ENCODE measurements at places on chromosomes 7 and 10. TPM values are rescaled to one million over a fixed set of nuclear protein-coding genes. Genes with fewer than 3 reads are reported as not detected.

DNA sequence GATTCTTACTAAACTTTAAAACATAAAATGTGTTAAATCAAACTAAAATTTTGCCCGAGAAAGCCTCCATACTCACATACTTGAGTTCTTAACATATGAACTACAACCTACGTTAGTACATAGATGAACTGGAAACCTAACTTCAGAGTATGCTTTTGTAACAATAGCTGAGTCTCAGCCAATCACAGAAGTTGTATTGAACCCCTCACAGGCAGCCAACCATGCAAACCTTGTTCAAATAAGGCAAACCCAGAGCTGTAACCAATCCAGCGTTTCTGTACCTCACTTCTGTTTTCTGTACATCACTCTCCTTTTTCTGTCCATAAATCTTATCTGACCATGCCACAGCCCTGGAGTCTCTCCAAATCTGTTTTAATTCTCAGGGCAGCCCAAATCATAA is 157.3 kb upstream of the COL1A2 start:
- DNase-seq: no peak

BUD23 gene
- 96.3 TPM for polyA plus RNA-seq

GRCh38 chr7:47337531-47337930 is 244.4 kb downstream of the TNS3 start:
- no peak for DNase-seq

CLRN3 gene
- polyA plus RNA-seq: 22.2 TPM

DNA sequence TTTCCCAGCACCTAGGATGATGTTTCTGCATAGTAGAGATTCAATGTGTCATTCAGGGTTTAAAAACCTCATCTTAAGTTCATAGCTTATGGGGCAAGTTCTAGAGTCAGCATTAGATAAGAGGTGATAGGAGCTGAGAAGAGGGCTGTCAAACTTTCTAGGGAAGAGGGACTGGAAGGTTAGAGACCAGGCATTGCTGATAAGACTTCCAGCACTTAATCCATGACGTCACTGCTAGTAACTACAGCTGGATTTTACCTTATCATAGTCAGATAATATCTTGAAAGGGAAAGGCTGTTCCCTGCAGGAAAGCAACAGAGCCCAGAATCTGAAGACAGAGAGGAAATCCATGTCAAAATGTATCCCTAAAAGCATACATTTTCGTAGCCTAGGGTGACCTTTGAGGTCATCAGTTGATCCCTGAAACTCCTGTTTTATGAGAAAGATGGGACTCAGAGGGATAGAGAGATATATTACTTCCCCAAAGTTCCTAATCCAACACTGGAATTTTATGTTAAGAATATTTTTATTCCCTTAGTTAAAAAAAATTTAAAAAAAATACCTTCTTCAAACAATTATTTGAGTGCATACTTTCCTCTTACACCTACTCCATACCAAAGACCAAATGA is 3.3 kb upstream of the CPED1 start:
- no peak for DNase-seq

- DNase-seq: no peak
Observed at GRCh38 chr10:14024329-14025202, 306.2 kb downstream of the FRMD4A start.

DNA sequence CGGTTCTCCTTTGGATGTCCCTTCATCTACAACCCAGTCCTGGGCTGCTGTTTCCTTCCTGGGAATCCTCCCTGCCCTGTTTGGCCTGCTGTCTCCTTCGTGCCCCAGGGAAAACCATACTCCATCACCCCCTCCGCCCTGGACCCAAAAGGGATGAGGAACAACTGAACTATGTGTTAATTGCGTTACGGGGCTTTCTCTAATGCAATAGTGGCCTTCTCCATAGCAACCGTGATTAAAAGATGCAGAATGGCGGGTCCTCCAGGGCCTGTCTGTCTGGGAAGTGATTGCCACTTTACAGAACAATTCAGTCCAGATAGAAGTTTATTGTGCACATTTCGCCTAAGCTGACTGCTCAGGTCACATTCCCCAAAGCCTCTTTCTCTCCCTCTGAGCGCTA is 112.0 kb upstream of the FGFR2 start:
- DNase-seq: no peak

PAX4 gene
- polyA plus RNA-seq: not detected

- DNase-seq: no peak
Observed at GRCh38 chr7:16543456-16543855, 16.8 kb downstream of the LRRC72 start.

PTPRZ1 gene
- polyA plus RNA-seq: 2.4 TPM

DNA sequence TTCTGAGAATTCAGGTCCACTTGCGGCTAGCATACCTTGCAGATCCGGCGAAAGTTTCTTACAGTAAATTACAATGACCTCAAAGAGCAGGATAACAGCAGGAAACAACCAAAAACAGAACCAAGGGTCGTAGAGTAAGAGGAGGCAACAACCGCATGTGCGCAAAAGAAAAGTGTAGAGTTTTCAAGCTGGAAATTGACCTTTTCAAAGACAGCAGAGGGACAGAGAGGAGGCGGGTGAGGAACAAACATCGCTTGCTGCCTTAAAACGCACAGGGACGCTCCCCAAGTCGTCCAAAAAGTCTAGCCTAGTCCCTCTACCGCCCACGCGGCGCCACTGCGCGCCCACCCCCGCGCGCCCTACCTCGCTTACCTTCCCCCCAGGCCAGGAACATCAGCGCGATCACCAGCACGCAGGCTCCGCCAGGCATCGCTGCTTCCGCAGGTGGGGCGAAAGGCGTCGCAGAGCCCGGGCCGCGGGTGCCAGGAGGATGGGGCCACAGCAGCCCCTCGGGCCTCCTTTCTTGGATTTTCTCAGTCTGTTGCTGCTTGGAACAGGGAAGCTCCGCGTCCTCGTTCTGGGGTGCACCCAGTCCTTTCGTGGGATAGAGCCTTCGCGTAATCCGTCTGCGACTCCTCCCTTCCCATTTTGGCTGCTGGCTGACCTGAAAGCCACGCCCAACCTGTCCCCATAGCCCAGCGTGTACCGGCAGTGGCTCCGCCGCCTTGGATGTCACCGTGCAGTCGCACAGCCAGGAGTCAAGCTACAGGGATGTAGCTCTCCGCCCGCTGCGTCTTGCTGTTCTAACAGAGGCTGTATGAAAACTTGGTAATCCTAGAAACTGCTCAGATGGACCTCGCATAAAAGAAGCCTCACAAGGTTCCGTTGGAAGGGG is at the start of gene VWDE:
Gene VWDE (minus strand): TSS at position 579 of the 895 bp plus-strand sequence. CDS start 149 bp downstream, at position 430.
- DNase-seq: peak; percentile 43

WNT8B gene
- 0.74 TPM for polyA plus RNA-seq

GRCh38 chr7:150631866-150632864 is at the start of gene GIMAP6:
GIMAP6 (minus strand) TSS chr7:150632385; CDS start chr7:150630142, 2,243 bp downstream.
- DNase-seq: no peak

- DNase-seq: no peak
Observed at GRCh38 chr7:101169110-101169837, 3.9 kb upstream of the VGF start.

DNA sequence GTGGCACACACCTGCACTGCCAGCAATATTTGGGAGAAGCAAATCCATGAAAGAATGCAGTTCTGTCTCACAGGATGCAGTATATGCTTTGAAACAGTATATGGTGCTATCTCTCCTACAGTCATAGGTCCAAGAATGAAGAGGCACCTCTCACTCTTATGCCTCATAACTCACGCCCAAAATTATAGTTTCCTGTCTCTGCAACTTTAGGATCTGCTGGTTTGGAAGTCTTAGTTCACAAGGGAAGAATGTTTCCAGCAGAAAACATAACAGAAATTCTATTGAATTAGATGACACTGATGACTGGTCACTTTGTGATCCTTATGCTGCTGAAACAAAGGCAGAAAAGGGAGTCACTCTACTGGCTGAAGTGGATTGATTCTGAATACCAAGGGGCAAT is 5.7 kb downstream of the C10orf67 start:
- no peak for DNase-seq

CDK5 gene
- 18.8 TPM for polyA plus RNA-seq

POU6F2 gene
- 0.16 TPM for polyA plus RNA-seq

DNA sequence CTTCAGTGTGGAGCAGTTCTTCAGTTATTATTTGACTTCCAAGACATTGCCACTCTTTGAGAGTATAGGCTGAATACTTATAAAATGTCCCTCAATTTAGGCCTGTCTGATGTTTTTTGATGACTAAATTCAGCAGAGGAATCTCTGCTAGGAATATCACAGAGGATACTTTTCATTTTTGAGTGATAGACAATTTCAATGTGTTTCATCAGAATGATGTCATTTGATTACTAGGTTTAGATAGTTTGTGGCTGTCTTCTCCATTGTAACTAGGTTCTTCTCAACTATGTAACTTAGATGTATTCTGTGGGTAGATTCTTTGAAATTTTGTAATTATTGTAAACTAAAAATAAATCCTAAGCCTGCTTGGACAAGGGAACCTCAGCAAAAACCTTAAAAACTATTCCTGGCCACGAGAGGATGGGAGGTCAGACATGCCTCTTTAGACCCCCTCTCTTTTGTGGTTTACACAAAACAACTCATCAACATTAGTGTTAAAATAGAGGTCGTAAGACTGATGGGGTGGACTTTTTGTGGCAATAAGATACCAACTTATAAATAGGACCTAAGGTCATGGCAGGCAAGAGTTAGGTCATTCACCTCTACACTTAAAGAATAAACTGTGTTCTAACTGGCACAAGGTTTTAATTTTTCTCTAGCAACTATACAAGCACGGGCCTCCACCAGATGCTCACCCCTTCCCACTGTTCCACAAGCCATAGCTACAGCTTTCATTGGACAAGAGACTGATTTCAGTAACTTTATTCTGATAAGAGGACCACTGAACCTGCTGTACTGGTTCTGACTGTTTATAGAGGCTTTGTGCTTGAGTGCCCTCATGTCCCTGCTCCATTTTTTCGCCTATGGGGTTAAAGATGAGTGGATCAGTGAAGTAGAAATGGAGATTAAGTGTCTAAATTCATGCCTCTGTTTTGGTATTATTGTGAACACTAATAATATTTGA is 33.7 kb downstream of the CYP2C8 start:
- no peak for DNase-seq

GRCh38 chr7:156606135-156606534 is 34.4 kb upstream of the RNF32 start:
- DNase-seq: no peak

HOXA6 gene
- 45.1 TPM for polyA plus RNA-seq

- no peak for DNase-seq
Observed at GRCh38 chr10:6603142-6604125, 23.4 kb upstream of the PRKCQ start.

- DNase-seq: no peak
Observed at GRCh38 chr7:138460176-138460648, at the start of gene TRIM24. TRIM24 (plus strand) TSS chr7:138460259; CDS start chr7:138460549, 290 bp downstream.

DNA sequence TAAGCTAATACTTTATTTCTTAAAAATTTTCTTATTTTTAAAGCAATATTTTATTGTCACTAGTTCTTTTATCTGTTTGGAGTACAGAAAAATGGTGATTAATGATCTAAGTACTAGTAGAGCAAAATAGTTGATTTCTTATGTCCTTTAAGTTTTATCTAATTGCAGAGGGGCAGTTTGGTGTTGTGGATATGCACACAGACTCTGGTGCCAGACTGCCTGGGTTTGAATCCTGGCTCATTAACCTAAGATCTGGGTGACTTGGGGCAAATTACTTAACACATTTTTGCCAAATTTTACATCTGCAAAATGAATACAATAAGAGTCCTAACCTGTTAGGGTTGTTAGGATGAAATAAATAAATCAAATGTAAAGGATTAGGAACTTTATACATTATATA is 10.7 kb upstream of the PRPS1L1 start:
- DNase-seq: no peak

PTPRN2 gene
- 7.4 TPM for polyA plus RNA-seq

DNA sequence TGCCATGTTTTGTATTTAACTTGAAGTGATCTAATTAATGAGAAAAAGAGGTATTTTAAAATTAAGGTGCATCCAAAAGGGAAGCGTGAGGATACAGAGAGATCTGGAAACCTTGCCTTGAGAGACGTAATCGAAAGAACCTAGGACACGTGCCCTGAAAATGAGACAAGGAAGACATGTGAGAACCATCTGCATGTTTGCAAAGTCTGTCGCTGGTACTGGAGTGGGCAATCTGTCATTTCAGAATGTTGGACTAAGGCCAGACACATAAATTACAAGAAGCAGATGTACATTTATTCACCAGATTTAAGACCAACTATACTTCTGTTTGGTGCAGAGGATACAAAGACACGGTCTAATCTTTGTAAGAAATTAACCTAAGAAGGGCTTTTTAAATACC is 9.2 kb downstream of the AGR2 start:
- no peak for DNase-seq

- no peak for DNase-seq
Observed at GRCh38 chr10:108039821-108040584, 875.5 kb upstream of the SORCS1 start.

SPACDR gene
- polyA plus RNA-seq: 0.73 TPM

DNA sequence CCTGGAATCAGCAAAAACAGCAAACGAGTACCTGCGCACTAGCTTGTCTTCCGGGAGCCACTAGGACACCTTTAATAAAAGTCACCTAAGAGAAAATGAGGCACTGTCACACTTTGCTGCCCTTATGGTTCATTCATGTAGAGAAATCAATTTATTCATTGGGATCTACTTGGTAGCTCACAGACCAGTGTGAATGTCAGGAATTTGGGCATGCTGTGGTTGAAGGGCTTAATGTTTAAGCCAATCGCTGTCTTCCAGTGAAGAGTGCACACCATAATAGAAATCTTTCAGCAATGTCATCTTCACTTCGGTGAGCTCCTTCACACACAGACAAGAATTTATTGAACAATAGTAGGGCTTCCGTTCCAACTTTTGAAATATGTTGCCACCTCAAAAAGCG is 65.1 kb downstream of the MARCHF5 start:
- no peak for DNase-seq

CYP3A7 gene
- 0.43 TPM for polyA plus RNA-seq

DNA sequence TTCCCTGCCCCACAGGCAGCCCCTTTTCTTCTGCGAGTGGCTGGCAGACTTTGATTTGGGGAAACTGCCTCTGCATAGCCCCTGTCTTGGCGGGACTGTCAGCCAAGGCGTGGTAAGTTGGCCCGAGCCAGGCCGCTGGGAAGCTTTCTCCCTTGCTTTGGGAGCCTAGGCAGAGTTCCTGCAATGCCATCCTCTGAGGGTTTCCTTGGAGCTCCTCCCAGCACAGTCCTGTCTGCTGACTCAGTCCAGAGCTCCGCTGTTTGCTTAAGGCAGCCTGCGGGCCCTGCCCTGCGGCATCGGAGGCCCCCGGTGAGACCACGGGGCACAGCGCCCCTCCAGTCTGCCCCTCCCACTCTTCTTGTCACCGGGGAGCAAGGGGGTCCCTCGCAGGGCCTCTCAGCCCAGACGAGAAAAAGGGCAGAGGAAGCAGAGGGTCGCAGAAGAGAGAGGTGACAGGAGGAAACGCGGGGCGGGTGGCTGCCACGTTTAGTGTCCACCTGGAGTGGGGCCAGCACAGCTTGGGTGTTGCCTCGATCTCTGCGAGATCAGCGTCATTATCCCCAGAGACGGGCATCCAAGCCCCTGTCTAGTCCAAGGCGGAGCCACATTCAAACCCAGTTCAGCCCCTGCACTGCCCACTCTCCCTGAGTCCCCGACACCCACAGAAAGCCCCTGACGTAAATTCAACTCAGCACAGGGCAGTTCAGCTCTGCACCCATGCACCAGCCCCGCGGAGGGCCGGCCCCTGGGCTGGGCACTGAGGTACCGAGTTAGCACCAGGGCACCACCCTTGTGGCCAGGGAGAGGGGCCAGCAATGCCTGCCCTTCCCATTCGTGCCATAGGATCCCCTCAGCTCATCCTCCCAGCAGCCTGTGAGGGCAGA is 59.0 kb upstream of the CHST15 start:
- DNase-seq: no peak
